ENCODE measurements at places on chromosomes 12 and 14.

GRCh38 chr12:27018037-27018436 is 3.9 kb upstream of the TM7SF3 start:
- no peak for DNase-seq

DNA sequence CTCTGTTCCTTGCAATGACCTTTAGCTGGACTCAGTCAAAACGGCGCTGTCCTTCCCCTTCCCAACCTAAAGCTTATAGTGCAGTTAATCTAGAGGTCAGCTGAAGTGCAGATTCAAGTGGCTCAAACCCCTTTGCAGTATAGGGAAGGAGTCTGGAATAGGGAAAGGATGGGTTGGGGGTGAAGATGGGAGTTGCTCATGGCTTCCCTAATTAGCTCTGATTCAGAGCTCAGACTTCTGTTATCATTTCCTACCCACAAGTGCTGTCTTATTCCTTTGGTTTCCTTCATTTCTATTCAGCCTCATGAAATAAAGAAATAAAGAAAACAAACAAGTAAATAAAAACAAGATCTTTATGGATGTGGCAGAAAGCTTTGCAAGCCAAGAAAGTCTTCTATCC is 264.0 kb upstream of the HMGA2 start:
- no peak for DNase-seq

GRCh38 chr12:132597333-132598316 is 12.8 kb downstream of the LRCOL1 start:
- DNase-seq = no peak

GRCh38 chr14:89920056-89920455 is 34.5 kb downstream of the EFCAB11 start:
- no peak for DNase-seq

DNA sequence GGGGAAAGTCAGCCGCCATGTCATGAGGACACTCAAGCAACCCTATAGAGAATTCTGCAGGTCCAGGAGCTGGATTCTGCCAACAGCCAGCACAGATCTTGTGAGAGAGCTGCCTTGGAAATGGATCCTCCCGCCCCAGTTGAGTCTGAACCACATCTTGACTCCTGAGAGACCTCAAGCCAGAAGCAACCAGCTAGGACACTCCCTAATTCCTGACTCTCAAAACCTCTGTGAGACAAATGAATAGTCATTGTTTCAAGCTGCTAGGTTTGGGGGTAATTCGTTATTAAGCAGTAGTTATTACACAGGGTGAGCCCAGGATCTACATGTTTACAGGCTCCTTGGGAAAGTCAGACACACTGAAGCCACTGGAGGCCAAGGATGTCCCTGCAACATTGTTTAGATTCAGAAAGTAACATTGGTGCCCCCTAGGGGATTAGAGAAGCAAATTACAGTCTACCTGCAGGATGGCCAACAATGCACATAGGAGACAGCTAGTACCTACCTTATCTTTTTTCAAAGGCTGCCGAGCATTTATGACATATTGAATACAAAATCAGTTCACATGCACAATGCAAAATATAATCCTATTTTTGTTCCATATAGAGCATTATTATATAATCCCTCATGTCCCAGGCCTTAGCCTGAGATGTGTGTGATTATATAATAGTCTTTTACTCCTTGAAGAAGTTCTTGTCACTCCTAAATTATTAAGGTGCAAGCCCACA is 57.9 kb upstream of the FICD start:
- peak; percentile 41 for DNase-seq

- DNase-seq = no peak
Measured at GRCh38 chr12:19227190-19227879, 97.8 kb downstream of the PLEKHA5 start.

DNA sequence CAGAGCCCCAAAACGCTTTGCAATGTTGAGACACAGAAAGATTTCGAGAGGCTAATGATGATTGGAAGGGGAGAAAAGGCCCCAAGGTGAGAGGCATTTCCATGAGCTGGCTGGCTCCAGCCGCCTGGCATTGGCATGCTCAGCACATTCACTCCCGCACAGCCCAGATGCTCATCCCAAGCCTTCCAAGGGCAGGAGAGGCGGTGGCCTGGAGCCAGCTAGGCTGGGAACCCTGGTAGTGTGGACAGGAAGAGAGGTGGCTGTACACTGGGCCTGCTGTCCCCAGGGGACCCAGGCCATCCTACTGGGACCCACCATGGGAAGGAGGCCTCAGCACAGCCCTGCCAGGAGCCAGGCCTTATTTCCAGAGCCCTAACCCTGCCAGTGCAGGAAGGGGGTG is 72.2 kb downstream of the SPTB start:
- no peak for DNase-seq

DNA sequence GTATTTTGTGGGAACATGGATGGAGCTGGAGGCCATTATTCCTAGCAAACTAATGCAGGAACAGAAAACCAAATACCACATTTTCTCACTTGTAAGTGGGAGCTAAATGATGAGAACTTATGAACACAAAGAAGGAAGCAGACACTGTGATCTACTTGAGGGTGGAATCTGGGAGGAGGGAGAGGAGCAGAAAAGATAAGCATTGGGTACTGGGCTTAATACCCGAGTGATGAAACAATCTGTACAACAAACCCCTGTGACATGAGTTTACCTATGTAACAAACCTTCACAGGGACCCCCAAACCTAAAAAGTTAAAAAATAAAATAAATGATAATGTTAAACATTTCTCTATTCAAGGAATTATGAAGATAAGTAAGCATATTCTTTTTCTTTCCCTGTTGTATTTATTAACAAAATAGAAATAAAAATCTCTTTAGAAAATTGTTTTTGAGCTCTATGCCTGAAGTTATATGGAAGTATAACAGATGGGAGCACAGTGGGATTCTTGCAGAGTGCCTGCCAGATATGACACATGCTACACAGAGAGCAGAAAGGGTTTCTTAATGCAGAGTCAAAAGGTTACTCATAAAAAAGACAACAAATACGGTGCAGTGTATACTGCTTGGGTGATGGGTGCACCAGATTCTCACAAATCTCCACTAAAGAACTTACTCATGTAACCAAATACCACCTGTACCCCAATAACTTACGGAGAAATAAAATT is 52.0 kb upstream of the SYNE2 start:
- DNase-seq = no peak

DNA sequence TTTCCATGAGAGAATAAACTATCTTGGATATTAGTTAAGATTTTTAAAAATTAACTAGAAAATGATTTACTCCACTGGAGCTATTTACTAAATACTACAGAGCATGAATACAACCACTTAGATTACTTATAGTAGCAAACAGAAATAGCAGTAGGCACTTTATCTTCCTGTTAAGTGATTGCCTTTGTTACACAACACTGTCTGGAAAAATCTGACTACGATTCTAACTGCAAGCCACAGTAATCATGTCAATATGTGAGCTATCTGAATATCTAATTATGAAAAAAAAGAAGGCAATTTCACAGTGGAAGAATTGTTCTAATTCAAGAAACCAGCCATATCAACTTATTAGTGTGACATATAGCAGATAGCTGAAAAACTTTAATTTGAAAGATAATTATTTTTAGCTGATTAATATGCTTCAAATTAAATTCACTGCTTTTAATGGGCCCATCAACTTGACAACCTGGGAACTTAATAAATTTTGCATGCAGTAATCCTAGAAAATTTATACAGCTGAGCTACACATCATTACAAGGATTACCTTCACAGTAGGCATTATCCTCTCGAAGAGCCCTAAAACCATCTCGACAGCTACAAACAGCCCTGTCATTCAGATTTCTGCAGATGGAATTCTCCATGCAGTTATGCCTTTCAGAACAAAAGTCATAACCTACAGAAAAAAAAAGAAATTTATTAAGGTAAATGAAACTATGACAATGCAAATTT is 172.8 kb downstream of the NELL2 start:
- no peak for DNase-seq

DNA sequence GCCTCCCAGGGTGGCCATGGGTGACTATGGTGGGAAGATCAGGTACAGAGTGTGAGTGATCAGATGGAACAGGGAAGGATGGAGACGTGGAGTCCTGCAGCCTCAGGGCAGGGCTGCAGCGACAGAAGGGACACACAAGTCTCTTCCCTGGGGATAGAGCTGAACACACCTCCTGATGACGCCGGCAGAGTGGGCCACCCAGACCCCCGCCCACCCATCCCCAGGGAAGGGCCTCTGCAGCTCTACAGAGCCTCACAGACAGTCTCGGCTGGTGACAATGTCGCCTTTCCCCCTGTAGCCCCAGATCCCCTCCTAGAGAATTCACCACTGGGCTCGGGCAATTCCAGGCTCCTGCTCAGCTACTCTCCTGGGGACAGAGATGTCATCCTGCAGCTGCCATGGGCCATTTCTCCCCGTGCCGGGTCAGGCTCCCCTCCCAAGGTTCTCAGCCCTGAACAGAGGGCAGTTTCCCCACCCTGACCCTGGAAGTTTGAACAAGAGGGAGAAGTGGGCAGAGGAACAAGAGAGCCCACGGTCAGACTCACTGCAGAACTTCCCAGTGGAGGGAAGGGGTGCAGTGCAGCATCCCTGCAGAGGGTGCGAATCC is 115.7 kb downstream of the NCOR2 start:
- peak; percentile 4 for DNase-seq

DNA sequence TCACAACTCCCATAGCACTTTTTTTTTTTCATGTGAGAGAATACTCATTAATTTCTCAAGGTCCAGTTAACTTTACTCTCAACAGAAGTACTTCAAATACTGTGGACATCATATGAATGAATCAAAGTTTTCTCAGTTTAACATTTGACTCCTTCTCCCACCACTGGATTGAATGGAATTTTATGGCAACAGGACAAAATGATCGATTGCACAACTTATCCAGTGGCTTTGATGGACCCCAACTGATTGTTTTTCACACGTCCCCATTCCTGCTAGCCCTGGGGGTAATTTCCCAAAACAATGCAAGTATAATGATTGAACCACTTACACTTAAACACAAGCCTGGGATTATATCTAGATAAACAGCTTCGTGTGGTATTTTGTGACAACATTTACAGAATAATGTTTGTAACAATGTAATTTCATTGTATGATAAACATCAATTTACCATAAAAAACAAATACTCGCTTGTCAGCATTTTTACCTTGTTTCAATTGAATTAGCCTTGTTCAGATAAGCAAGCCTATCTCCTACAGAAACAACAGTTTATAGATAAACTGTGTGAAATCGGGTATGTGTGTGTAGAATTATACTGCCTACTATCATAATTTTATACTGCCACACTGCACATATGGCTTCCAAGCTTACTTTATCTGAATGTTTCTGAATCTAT is 60.9 kb downstream of the SOX5 start:
- DNase-seq = no peak

DNA sequence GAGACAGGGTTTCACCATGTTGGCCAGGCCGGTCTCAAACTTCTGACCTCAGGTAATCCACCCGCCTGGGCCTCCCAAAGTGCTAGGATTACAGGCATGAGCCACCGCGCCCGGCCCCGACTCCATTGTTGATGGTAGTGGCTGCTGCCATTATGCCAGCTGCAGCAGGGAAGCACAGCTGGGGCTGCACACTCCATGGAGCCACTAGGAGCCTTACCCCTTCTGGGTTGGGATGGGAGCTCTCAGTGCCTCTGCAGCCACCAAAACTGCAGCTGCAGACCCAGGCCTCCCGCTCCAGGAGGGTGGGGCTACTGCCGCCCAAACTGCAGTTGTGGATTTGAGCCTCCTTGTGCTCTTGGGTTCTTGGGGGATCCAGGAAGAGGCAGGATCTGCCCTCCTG is 25.9 kb downstream of the TCHP start:
- DNase-seq = no peak

GRCh38 chr14:61430066-61430757 is 108.8 kb downstream of the PRKCH start:
- DNase-seq = no peak

- no peak for DNase-seq
Measured at GRCh38 chr12:3833670-3834310, 39.4 kb downstream of the PARP11 start.

- peak; percentile 75 for DNase-seq
Measured at GRCh38 chr12:22729957-22730443, 105.0 kb downstream of the ETNK1 start.

- peak; percentile 34 for DNase-seq
Measured at GRCh38 chr12:126385785-126386184, 1320.5 kb downstream of the AACS start.

- DNase-seq = no peak
Measured at GRCh38 chr14:105540811-105541210, 14.4 kb downstream of the TMEM121 start.

DNA sequence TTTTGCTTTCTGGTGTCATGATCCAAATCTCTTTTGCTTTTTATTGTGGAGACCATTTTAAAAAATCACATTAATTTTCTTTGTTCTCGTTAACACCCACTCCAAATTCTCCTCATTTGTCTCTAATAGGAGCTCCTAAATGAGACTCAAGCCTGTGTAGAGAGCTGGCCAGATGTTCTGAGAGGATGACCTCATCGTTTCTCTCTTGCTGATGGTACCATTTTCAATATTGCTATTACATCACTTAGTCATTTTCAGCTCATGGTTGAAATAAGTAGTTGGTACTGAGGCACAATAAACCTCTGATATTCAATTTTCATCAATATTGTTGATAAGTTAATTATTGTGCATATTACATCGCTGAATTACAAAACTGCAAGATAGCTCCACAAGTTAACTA is 31.5 kb downstream of the SPTB start:
- DNase-seq = no peak

DNA sequence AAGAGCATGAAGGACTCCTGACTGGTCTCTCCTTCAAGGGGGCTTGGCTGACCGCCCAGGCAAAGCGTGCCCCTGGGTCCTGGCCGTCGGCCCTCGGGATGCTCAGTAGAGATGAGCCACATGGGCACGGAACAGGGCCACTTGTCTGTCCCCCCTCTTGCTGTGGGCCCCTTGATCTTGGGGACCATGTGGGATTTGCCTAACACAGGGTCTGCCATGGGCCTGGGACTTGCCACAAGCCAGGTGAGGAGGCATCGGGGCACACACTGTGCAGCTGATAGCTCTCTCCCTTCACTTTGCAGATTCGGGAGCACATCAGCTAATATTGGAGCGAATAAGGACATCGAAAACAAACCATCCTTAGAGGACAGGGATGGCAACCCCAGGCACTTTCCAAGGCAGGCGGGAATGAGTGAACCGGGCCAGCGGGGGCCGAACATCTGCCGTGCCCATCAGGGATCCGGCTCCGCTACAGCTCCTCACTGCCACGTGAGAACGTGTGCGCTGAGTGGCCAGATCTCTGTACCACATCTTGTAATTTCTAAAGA is 88.1 kb downstream of the PIWIL1 start:
- no peak for DNase-seq

- DNase-seq = no peak
Measured at GRCh38 chr14:104749111-104749649, 3.8 kb upstream of the SIVA1 start.

GRCh38 chr12:66495709-66496108 is 183.2 kb downstream of the GRIP1 start:
- no peak for DNase-seq

GRCh38 chr14:69535230-69535848 is 39.3 kb downstream of the CCDC177 start:
- peak; percentile 17 for DNase-seq

GRCh38 chr14:56333359-56334292 is 215.4 kb downstream of the PELI2 start:
- peak; percentile 4 for DNase-seq

- no peak for DNase-seq
Measured at GRCh38 chr12:46260124-46260912, 8.5 kb downstream of the SLC38A1 start.

GRCh38 chr14:26213846-26214575 is 383.8 kb downstream of the NOVA1 start:
- DNase-seq = no peak

GRCh38 chr12:91885851-91886731 is 259.6 kb downstream of the BTG1 start:
- DNase-seq = no peak
